SK-N-SH (cell line): ENCODE measurements at places on chromosomes 6 and 20. TPM values are rescaled to one million over a fixed set of nuclear protein-coding genes. Genes with fewer than 3 reads are reported as not detected.

- no peaks in the 10 kb centered on the region for H3K36me3 ChIP-seq
- no peaks in the 10 kb centered on the region for H3K27me3 ChIP-seq
- no peak overlapping the region for H3K4me3 ChIP-seq
- DNase-seq, result no peak
- H3K27ac ChIP-seq, result no peak overlapping the region
- H3K4me1 ChIP-seq, result no peaks in the 10 kb centered on the region; the same call in 1 of the 2 replicates
These were observed 279.4 kb downstream of the UBE3D start for GRCh38 chr6:82786248-82786647.

DNA sequence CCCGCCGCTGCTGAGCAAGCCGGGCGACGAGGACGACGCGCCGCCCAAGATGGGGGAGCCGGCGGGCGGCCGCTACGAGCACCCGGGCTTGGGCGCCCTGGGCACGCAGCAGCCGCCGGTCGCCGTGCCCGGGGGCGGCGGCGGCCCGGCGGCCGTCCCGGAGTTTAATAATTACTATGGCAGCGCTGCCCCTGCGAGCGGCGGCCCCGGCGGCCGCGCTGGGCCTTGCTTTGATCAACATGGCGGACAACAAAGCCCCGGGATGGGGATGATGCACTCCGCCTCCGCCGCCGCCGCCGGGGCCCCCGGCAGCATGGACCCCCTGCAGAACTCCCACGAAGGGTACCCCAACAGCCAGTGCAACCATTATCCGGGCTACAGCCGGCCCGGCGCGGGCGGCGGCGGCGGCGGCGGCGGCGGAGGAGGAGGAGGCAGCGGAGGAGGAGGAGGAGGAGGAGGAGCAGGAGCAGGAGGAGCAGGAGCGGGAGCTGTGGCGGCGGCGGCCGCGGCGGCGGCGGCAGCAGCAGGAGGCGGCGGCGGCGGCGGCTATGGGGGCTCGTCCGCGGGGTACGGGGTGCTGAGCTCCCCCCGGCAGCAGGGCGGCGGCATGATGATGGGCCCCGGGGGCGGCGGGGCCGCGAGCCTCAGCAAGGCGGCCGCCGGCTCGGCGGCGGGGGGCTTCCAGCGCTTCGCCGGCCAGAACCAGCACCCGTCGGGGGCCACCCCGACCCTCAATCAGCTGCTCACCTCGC, 1.5 kb downstream of the ARID1B start:
- peak; percentile 71 for DNase-seq
- peaks cover 3% of the 10 kb centered on the region for H3K36me3 ChIP-seq
- H3K27me3 ChIP-seq, result no peaks in the 10 kb centered on the region
- H3K4me1 ChIP-seq, result peaks cover 12% of the 10 kb centered on the region; the same call in 1 of the 2 replicates

DNA sequence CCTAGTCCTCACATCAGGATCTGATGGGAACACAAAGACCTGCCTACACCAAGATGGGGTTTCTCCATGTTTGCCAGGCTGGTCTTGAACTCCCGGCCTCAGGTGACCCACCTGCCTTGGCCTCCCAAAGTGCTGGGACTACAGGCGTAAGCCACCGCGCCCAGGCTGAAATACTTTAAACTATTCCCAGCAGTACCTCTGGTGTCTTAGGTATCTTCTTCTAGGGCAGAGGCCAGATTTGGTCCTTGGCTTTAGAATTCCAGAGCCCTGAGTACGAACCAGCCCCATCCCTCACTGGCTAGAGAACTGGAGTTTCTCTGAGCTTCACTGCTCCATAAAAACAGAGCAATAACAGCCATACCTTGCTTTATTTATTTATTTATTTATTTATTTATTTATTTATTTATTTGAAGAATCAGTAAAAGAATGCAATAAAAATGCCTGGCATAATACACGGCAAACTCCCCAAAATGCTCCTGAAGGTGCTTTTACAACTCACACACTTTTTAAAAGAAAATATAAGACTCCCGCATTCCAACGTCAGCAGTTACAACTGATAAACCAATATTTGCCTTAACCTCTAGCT, 312.1 kb downstream of the TFAP2C start:
- H3K4me1 ChIP-seq, result no peaks in the 10 kb centered on the region
- H3K27ac ChIP-seq, result no peak overlapping the region
- DNase-seq, result no peak
- H3K36me3 ChIP-seq, result no peaks in the 10 kb centered on the region

DNA sequence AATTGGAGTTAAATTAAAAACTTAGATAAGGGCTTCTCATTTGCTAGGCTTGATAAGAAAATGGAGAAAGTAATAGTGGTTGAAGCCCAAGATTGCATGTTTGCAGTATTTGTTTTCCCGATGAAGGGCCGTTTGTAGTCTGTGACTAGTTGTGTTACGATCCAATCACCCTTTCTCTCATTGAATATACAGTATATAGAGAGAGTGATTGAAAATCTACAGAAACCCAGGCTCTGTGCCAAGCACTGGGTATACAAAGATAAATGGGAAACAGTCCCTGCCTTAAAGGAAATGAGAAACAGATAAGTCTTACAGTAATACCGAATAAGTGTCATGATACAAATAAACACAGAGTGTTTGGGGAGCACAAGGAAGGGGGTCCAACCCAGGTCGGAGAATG, 55.2 kb upstream of the CDKAL1 start:
- no peaks in the 10 kb centered on the region for H3K27me3 ChIP-seq
- H3K4me1 ChIP-seq, result peaks cover 6% of the 10 kb centered on the region; the same call in 1 of the 2 replicates
- peak; percentile 28 for DNase-seq
- no peak overlapping the region; the same call in 1 of the 2 replicates for H3K27ac ChIP-seq
- no peak overlapping the region for H3K4me3 ChIP-seq

- H3K4me3 ChIP-seq, result no peak overlapping the region
- H3K27ac ChIP-seq, result no peak overlapping the region
- no peaks in the 10 kb centered on the region for H3K4me1 ChIP-seq
- no peaks in the 10 kb centered on the region for H3K27me3 ChIP-seq
- H3K36me3 ChIP-seq, result no peaks in the 10 kb centered on the region
These were observed 622.4 kb downstream of the HTR1B start for GRCh38 chr6:76840865-76841264.

DNA sequence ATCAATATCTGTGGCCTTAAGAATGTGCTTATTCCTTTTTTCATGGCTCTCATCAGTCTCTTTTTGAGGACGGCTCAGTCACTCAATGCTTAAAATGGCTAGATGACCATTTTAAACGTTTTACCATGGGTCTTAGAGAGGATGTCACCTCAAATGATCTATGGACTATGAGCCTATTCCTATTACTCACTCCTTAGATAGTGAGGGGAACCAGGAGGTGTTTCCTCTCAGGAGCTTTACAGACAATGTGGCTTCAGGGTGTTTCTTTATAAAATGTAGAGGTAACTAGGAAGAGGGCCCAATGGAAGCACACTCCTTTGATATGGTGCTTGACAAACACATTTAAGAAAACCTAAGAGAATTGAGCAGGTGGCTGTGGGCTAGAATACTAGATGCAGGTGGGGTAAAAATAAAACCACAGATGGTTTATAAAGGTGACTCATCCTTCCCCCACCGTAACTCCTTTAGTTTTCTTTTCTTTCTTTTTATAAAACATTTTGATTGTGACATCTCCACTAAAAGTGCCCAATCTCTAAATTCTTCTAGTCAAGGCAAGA, 1.5 kb upstream of the TMEM200A start:
- H3K4me3 ChIP-seq, result peak overlapping the region; percentile 81
- peaks cover 5% of the 10 kb centered on the region for H3K36me3 ChIP-seq

DNA sequence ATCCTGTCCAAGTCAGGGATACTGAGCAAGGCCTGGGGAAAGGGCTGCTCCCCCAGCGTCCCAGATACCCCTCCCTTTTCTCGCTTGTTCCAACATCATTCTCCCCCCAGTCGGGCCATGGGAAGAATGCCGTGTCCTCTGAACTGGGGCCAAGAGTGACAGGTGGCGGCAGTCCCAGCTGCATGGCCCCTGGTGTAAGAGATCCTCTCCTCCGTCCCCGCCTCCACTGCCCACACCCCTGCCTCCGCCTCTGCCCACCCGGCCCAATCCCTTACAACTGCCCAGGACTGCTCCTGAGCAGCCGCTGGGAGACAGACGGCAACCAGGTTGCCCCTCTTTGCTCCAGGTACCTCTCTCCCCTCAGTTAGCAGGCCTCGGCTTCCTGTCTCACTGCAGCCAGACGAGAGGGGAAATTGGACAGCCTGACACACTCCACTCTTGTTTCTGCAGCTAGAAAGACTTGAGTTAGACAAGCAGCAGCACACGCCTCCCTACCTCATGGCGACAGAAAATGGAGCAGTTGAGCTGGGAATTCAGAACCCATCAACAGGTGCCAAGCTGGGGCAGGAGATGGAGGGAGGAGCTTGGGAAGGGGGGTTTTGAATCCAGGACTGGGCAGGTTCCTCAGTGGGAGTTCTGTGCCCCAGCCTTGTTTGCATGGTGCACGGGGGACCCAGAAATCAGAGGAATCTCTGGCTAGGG, at the start of gene MYLK2:
TSS of gene MYLK2 (plus strand) at position 274 of the 702 bp plus-strand sequence. CDS start at position 499, 225 bp downstream.
- H3K4me1 ChIP-seq, result peaks cover 19% of the 10 kb centered on the region; the same call in 1 of the 2 replicates
- DNase-seq, result no peak
- no peak within 1 kb of the TSS for H3K4me3 ChIP-seq
- H3K36me3 ChIP-seq, result no peaks in the 10 kb centered on the region
- no peak within 1 kb of the TSS for H3K27ac ChIP-seq

GRCh38 chr20:44066645-44067606, 120.1 kb downstream of the JPH2 start:
- DNase-seq, result peak; percentile 48
- no peaks in the 10 kb centered on the region for H3K27me3 ChIP-seq
- H3K36me3 ChIP-seq, result no peaks in the 10 kb centered on the region
- no peak overlapping the region for H3K27ac ChIP-seq

GRCh38 chr6:80263585-80263984, 157.1 kb downstream of the BCKDHB start:
- no peak overlapping the region for H3K27ac ChIP-seq
- no peaks in the 10 kb centered on the region for H3K27me3 ChIP-seq
- no peak overlapping the region for H3K4me3 ChIP-seq
- no peaks in the 10 kb centered on the region for H3K36me3 ChIP-seq

- DNase-seq, result no peak
- no peaks in the 10 kb centered on the region for H3K36me3 ChIP-seq
- no peak overlapping the region for H3K4me3 ChIP-seq
- no peaks in the 10 kb centered on the region for H3K4me1 ChIP-seq
These were observed 84.9 kb downstream of the TIAM2 start for GRCh38 chr6:155079985-155080452.

DNA sequence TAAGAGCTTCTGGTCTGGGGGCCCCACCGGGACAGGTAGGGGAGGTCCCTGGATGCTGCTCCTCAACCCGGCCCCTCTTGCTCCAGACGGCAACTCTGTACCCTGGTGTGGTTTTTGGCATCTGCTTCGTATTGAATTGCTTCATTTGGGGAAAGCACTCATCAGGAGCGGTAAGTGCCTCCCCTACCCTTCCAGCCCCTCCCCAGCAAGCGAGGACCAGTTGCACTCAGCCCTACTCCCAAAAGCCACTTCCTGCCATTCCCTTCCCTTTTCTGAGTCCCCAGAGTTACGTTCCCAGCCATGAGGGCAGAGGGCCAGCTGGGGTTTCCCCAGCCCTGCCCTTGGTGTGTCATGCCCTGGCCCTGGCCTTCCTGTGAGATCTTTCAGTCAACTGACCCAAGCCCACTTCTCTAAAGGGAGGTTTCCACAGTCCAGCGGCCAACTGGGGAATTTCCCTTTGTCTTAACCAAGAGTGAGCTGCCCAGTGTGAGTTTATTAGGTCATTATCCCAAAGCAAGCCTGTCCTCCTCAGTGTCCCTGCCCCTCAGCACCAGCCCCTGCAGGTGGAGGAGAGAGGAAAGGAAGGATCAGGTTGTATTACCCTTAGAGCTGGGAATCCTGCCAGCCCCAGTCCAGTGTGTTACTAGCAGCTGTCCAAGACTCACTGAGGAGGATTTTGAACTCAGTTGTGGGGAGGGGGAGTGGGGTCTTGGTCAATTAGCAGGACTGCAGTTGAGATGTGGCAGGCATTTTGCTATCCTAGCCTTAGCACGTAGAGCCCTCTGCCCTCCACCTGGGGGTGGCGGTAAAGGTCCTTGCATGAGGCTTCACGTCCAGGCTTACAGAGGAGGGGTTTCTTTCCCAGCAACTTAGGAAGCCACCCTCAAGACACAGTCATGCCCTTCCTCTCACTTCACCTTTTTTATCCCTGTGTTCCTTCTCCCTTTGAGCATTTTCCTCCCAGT, 45.8 kb downstream of the TM9SF4 start:
- DNase-seq, result peak; percentile 54
- H3K4me3 ChIP-seq, result no peak overlapping the region
- H3K4me1 ChIP-seq, result no peaks in the 10 kb centered on the region; the same call in 1 of the 2 replicates
- peaks cover 31% of the 10 kb centered on the region for H3K36me3 ChIP-seq
- H3K27ac ChIP-seq, result peak overlapping the region; percentile 14; the same call in 1 of the 2 replicates

- H3K4me3 ChIP-seq, result no peak overlapping the region
- H3K27ac ChIP-seq, result no peak overlapping the region
- H3K36me3 ChIP-seq, result peaks cover 2% of the 10 kb centered on the region; the same call in 1 of the 2 replicates
- no peaks in the 10 kb centered on the region for H3K27me3 ChIP-seq
These were observed 15.8 kb downstream of the GJA1 start for GRCh38 chr6:121451250-121451649.

DNA sequence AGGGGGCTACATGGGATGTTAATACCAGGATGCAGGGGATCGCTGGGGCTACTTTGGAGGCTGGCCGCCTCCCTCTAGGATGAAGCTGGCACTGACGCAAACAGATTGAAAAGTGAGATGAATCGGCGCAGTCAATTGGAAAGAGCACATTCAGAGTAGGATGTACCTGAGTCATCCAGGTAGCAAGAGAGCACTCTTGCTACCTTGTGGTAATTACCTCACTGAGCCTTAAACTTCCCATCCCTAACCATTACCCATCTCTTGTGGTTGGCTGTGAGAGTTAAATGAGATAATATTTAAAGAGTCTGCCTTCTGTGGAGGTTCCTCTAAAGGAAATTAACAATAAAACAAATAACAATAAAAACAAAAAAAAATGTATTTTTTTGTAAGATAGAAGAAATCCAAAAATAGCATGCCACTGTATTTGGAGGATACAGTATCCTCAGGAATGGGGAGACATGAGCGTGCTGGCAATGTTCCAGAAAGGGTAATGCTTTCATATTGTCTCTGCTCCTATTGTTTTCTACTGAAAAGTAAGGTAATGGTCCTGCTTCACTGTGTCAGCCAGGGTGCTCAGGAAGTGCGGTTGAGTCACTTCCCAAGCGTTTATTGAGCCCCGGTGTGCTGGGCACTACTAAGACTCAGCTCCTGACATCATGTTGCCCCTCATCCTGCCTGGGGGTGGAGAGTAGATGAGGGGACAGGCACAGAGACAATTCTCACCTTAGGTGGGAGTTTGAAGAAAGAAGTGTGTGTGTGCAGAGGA, 301.1 kb downstream of the EYA4 start:
- H3K27ac ChIP-seq, result no peak overlapping the region
- no peaks in the 10 kb centered on the region; the same call in 1 of the 2 replicates for H3K27me3 ChIP-seq
- H3K36me3 ChIP-seq, result no peaks in the 10 kb centered on the region

DNA sequence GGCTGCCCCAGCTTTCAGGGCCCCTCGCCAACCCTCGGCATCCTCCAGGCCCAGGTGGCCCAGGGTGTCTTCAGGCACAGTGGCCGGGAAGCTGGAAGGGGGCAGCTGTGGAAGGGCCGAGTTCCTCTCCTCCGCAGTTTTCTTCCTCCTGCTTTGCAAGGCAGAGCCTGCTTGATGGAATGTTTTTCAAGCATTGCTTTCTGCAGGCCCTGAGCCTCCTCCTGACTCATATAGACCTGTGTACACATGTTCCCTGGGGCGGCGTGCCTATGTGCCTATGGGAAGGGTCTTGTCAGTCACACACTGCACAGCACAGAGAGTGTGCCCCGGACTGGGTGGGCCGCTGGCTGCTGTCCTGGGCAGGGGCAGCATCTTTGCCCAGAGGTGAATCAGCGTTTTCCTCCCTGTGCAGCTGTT, 107.5 kb downstream of the ERMARD start:
- H3K36me3 ChIP-seq, result no peaks in the 10 kb centered on the region
- no peaks in the 10 kb centered on the region for H3K27me3 ChIP-seq
- H3K4me3 ChIP-seq, result no peak overlapping the region
- DNase-seq, result no peak

Gene ULBP3
- 4.6 and 4.9 TPM in 2 replicates for polyA plus RNA-seq

Gene FAM209B
- not detected in 2 replicates for polyA plus RNA-seq
